ENCODE measurements at places on chromosomes 2 and 18. TPM values are rescaled to one million over a fixed set of nuclear protein-coding genes. Genes with fewer than 3 reads are reported as not detected.

The KIF1A gene
- total RNA-seq: 21.4 TPM

The MC2R gene
- total RNA-seq: not detected

The CNGA3 gene
- not detected for total RNA-seq

The ACTG2 gene
- total RNA-seq: 0.62 TPM

The SCYGR4 gene
- total RNA-seq: not detected

The PRKAG3 gene
- not detected for total RNA-seq

GRCh38 chr2:29753671-29754444 lies 167.5 kb downstream of the ALK start:
- DNase-seq: no peak

- DNase-seq: no peak
Observed at GRCh38 chr2:64348386-64349130, 105.4 kb upstream of the LGALSL start.

DNA sequence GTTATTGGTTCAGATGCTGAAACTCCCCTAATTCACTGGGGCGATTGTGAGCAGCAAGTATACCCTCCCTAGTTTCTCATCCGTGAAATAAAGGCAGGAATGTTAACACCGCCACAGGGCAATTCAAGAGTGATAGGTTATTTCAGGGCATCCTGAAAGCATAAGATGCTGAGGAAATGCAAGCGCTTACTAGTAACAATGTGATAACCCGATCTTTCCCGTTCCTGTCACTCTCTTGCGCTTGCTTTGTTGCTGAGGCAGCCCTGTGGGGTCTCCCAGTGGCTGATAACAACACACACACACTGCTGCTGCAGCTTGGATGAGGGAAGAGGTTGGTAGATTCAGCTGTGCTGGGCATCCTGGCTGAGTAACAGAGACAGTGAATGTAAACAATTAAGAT lies 259.3 kb downstream of the AGPS start:
- DNase-seq: no peak

- no peak for DNase-seq
Observed at GRCh38 chr2:23745726-23746105, 181.2 kb downstream of the ATAD2B start.

DNA sequence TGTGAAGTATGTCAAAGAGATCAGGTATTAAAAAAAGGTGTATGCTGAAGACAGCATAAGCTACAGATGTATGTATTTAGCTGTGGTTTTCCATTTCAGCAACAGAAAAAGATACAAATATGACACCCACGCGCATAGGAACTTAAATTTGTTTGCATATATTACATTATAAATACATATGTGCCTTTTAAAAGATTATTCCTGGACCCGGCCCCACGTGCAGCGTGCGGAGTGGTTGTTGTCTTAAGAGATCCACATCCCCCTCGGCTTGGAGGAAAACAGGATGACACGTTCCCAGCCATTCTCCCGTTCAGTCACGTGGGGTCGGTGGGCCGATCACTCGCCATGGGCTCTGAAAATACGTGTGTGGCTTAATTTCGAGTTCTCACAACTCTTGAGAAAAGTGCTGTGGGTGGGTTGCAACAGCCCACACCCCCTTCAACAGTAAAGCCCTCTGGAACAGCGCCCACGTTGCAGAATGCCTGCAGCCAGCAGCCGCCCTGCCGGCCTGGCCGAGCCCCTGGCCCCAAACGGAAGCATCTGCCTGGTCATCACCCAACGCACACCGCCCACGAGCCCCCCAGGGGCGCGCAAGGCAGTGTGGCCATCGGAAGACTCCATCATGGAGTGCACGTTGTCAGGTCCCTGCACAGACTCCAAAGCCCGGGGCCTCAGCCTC lies 18.6 kb upstream of the KCNG2 start:
- no peak for DNase-seq

- DNase-seq: no peak
Observed at GRCh38 chr18:63303547-63303946, 16.0 kb downstream of the BCL2 start.

DNA sequence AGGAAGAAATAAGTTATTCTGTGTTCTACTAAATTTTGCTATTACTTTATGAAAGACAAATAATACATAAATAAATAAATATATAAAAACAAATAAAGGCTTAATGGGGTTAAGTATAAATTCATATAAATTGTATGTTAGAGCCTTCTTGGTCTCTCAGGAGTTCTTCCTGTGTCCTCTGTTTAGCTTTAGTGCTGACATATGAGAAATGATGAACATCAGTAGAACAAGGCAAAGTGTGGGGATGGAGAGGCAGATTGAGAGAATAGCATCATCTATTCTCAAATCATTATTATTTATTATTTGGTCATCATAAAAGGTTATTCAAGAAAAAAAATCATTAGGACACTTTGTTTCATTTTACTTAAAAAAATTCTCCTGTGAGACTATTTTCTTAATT lies 468.1 kb upstream of the CHST9 start:
- no peak for DNase-seq

DNA sequence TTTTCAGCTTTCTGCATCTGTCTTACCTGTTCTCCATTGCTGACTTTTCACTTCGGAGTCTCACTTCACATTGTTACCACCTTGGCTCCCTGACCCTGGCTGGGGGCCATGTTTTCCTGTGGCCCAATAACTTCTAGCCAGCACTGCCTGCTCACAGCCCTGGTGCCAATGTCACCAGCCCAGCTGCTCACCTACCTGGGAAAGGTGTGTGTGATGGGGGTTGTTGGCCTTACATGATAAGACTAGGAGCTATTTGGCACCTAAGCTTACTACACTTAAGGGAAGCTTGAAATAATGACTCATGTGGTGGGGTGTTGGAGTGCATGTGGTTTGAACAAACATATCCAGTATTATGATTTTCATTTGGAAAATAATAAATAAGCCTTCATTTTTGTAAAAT lies 37.5 kb upstream of the PGAP1 start:
- DNase-seq: no peak

GRCh38 chr2:25685741-25686140 lies 12.4 kb upstream of the DTNB start:
- no peak for DNase-seq

- no peak for DNase-seq
Observed at GRCh38 chr2:164080486-164080885, 344.7 kb upstream of the FIGN start.

All from heart right ventricle (tissue), 16 donors.